ENCODE measurements at places on chromosomes 11 and 22. TPM values are rescaled to one million over a fixed set of nuclear protein-coding genes. Genes with fewer than 3 reads are reported as not detected.

Gene MYBPC3
- total RNA-seq, result not detected

Gene KCNK4
- total RNA-seq, result not detected

Gene PLAAT3
- 57.9 TPM for total RNA-seq

GRCh38 chr11:111378861-111379601 is at the start of gene POU2AF1:
POU2AF1 (minus strand) TSS chr11:111379275; CDS start chr11:111379177, 98 bp downstream.
- peak within 1 kb of the TSS; percentile 26 for H3K27ac ChIP-seq
- H3K4me3 ChIP-seq, result no peak within 1 kb of the TSS
- H3K4me1 ChIP-seq, result peaks cover 7% of the 10 kb centered on the region
- DNase-seq, result no peak
- no peaks in the 10 kb centered on the region for H3K27me3 ChIP-seq
- no peaks in the 10 kb centered on the region for H3K36me3 ChIP-seq

- no peaks in the 10 kb centered on the region for H3K4me1 ChIP-seq
- no peaks in the 10 kb centered on the region for H3K36me3 ChIP-seq
- H3K27ac ChIP-seq, result no peak overlapping the region
These were observed 6.9 kb downstream of the FXYD6 start for GRCh38 chr11:117869604-117870003.
